Activated T-helper 1 cell treated with anti-CD3 and anti-CD28 coated beads, Interleukin-12 subunit alpha, Interleukin-12 subunit beta, Interleukin-2, Interleukin-4 antibody, amounts not matched to agents 30 ng/mL and 10 ng/mL and 1 ng/mL, durations not matched to agents 14 hours and 24 hours and 36 hours (primary cell): ENCODE measurements at places on chromosomes 5 and 9. TPM values are rescaled to one million over a fixed set of nuclear protein-coding genes. Genes with fewer than 3 reads are reported as not detected.

- no peaks in the 10 kb centered on the region for H3K36me3 ChIP-seq
- H3K27me3 ChIP-seq: peaks cover 24% of the 10 kb centered on the region
- H3K4me3 ChIP-seq: no peak overlapping the region
- H3K4me1 ChIP-seq: peaks cover 32% of the 10 kb centered on the region
Measured at GRCh38 chr5:178117923-178118701, 4.8 kb downstream of the N4BP3 start.

DNA sequence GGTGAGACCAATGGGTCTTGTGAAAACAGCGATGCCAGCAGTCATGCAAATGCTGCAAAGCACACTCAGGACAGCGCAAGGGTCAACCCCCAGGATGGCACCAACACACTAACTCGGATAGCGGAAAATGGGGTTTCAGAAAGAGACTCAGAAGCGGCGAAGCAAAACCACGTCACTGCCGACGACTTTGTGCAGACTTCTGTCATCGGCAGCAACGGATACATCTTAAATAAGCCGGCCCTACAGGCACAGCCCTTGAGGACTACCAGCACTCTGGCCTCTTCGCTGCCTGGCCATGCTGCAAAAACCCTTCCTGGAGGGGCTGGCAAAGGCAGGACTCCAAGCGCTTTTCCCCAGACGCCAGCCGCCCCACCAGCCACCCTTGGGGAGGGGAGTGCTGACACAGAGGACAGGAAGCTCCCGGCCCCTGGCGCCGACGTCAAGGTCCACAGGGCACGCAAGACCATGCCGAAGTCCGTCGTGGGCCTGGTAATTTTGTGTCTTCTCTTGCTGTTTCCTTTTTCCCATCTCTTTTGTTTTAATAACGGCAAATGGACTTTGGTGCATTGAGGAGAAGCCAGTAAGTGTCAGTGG, 98.0 kb downstream of the EHMT1 start:
- no peak overlapping the region for H3K4me3 ChIP-seq
- H3K27ac ChIP-seq: peak overlapping the region; percentile 55
- peaks cover 69% of the 10 kb centered on the region for H3K36me3 ChIP-seq
- no peak for DNase-seq
- peaks cover 15% of the 10 kb centered on the region for H3K4me1 ChIP-seq

DNA sequence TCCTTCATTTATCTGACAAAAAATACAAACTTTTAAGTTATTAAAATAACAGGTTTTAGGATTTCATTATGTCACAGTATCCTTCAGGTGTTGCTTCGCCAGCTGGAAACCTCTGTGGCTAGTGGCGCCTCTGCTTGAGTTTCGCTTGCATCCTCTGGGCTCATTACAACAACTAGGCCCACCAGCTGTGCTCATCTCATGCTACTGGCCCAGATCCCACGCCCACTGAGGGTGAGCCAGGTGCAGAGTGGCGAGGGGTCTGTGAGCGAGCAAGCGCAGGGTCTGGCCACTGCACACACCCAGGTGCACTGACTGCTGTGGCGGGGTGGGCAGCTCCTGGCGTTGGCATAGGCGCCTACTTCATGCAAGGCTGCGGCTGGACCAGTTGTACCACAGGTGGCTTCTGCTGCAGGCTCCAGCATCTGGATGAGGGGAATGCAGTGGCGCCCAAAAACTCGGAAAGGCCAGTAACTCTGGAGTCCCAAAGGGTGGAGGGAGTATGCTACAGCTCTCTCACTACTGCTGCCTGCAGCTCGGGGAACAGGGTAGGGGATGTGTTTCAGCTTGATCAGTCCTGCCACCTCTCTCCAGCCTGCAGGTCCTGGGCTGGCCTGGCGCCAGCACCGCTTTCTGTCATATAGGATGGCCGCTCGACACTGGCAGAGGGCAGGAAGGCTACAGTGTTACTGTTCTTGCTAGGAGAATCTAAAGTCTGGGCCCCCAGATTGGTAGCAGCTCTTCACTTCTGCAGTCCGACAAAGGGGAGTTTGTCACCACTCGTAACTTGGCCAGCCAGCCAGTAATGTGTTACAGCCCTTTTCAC, 452.1 kb downstream of the TUSC1 start:
- no peak for DNase-seq
- H3K27me3 ChIP-seq: no peaks in the 10 kb centered on the region
- H3K4me1 ChIP-seq: no peaks in the 10 kb centered on the region
- H3K4me3 ChIP-seq: no peak overlapping the region
- no peak overlapping the region for H3K27ac ChIP-seq

DNA sequence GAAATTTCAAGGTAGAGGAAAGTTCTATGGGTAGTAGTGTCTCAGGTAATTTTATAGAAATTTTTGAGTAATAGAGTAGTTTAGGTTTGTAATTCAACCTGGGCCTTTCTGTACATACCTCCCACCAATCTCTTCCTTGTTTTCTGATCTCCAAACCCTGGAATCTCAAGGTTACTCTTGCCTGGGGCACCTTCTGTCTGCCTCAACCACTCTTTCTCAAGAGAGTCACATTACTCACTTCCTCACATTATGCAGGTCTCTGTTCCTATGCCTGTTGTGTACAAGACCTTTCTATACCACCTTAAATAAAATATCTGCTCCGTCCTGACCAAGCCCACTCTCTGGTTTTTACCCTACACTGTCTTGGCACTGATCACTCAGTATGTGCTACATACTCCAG, 412.6 kb upstream of the CTNND2 start:
- H3K27ac ChIP-seq: no peak overlapping the region
- DNase-seq: no peak
- no peak overlapping the region for H3K4me3 ChIP-seq
- H3K36me3 ChIP-seq: no peaks in the 10 kb centered on the region

DNA sequence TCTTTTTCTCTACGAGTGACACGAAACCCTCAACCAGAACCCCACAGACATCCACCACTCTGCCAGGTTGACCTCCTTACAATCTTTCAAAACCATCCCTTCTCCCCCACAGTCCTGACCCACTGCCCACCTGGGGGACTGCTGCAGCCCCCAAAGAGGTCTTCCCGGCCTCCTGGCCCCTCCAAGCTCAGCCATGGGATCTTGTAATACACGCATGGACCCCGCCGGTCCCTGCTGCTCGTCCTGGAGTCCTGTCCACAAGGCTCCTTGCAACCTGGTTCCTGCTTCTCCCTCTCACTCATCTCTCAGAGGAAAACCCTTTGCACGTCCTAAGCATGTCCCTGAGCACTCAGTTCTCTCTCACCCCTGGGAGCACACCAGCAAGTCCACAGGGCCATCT, 187.3 kb downstream of the CDK5RAP2 start:
- no peak overlapping the region for H3K4me3 ChIP-seq
- no peak for DNase-seq
- H3K36me3 ChIP-seq: peaks cover 46% of the 10 kb centered on the region
- no peak overlapping the region for H3K27ac ChIP-seq
- H3K4me1 ChIP-seq: peaks cover 39% of the 10 kb centered on the region

DNA sequence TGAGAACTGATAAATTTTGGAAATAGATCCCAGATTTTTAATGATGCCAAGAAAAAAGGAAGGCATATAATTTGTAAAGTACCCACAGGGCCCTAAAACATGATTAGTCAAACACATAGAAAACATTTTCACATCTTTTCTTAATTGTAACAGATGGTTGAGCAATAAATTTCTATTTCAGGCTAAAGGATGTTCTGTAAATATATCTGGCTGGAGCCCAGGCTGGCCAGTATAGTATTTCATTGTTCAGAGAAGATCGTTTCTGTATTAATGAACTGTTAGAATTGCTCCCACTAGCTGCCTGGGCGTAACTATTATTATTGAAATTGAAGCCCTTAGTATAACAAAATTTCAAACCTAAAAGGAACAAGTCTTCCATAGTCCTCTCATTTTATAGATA, 105.3 kb upstream of the SMC2 start:
- no peak overlapping the region for H3K27ac ChIP-seq
- H3K4me1 ChIP-seq: peaks cover 30% of the 10 kb centered on the region
- H3K36me3 ChIP-seq: no peaks in the 10 kb centered on the region
- peaks cover 1% of the 10 kb centered on the region for H3K27me3 ChIP-seq
- DNase-seq: no peak

GRCh38 chr5:164998590-164998989, 1493.2 kb downstream of the MAT2B start:
- H3K4me1 ChIP-seq: no peaks in the 10 kb centered on the region
- no peak for DNase-seq
- H3K27me3 ChIP-seq: no peaks in the 10 kb centered on the region
- no peak overlapping the region for H3K4me3 ChIP-seq
- H3K36me3 ChIP-seq: no peaks in the 10 kb centered on the region

DNA sequence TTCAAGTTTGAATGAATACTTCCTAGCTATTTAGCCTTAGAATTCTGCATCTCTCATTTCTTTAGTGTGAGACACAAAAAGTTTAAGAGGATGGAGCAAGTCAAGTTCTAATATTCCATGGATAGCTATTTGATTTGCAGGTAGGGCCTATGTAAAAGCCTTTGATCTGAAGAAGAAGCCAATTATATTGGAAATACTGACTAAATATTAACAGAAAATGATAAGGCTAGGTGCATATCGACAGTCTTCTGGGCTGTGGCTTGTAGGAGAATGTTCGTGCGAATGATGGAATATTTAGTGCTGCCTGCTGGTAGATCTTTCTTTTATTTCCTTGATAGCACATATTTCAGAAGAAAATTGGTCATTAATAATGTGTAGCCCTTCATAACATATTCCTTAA, at the start of gene LECT2:
LECT2 (minus strand) TSS at position 85 of the 400 bp plus-strand sequence. CDS start 150 bp downstream, outside the sequence.
- H3K4me3 ChIP-seq: no peak within 1 kb of the TSS
- no peaks in the 10 kb centered on the region for H3K4me1 ChIP-seq
- H3K27ac ChIP-seq: no peak within 1 kb of the TSS
- no peak for DNase-seq
- no peaks in the 10 kb centered on the region for H3K36me3 ChIP-seq

DNA sequence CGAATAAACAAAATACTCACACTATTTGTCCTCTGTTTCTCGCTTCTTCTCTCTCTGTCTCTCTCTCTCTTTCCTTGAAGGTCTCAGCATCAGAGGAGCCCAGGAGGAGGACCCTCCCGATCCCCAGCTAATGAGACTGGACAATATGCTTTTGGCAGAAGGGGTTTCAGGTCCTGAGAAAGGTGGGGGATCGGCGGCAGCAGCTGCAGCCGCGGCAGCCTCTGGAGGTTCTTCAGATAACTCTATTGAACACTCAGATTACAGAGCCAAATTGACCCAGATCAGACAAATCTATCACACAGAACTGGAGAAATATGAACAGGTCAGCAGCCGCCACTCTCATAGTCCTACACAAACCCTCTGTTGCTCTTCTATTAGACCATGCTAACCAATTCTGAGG, 168.4 kb downstream of the PBX3 start:
- H3K4me1 ChIP-seq: no peaks in the 10 kb centered on the region
- H3K4me3 ChIP-seq: no peak overlapping the region
- H3K36me3 ChIP-seq: no peaks in the 10 kb centered on the region
- no peak overlapping the region for H3K27ac ChIP-seq
- H3K27me3 ChIP-seq: no peaks in the 10 kb centered on the region

GRCh38 chr9:123377211-123377971, 21.4 kb downstream of the CRB2 start:
- H3K4me3 ChIP-seq: no peak overlapping the region
- H3K36me3 ChIP-seq: no peaks in the 10 kb centered on the region
- H3K27ac ChIP-seq: no peak overlapping the region
- H3K27me3 ChIP-seq: peaks cover 20% of the 10 kb centered on the region
- no peak for DNase-seq
- no peaks in the 10 kb centered on the region for H3K4me1 ChIP-seq

DNA sequence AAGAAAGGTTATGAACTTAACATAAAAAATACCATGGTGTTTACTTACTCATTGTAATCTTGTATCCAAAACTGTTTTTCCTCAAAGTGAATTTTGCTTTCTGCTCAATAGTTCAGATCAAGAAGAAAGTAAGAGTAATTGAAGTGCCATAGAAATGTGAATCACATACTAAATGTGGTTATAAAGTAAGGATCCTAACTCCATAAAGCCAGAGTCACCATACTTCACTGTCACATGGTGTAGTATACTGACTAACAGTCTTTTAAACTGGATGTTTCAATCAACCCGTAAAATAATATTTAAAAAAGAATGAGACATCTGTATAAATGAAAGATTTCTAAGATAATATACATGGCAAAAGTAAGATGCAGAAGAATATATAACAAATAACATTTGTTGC, 72.1 kb downstream of the NIPBL start:
- peaks cover 5% of the 10 kb centered on the region for H3K4me1 ChIP-seq
- no peak overlapping the region for H3K27ac ChIP-seq
- no peaks in the 10 kb centered on the region for H3K36me3 ChIP-seq
- DNase-seq: no peak

DNA sequence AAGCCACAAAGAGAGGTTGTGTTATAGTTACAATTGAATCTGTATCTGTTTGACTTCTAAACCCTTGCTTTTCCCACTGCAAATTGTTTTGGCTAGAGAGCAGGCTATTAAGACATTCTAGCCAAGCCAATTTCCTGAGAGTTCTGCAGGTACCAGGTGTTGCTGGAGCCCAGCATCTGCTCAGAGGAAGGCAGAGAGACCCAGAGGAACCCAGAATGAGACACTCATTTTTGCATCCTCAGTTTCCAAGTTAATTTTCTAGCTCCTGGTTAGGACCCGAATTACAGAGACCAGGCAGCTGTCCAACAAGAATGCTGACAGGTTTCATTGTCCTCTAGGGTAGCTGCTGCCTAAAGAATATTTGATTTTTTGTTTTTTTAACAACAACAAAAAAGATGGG, 266.2 kb downstream of the TRIM32 start:
- no peaks in the 10 kb centered on the region for H3K4me1 ChIP-seq
- no peak overlapping the region for H3K4me3 ChIP-seq
- no peaks in the 10 kb centered on the region for H3K27me3 ChIP-seq
- no peak overlapping the region for H3K27ac ChIP-seq
- no peak for DNase-seq
- no peaks in the 10 kb centered on the region for H3K36me3 ChIP-seq

GRCh38 chr5:9294793-9295465, 250.9 kb downstream of the SEMA5A start:
- H3K27me3 ChIP-seq: no peaks in the 10 kb centered on the region
- H3K4me1 ChIP-seq: no peaks in the 10 kb centered on the region
- no peak overlapping the region for H3K27ac ChIP-seq
- H3K4me3 ChIP-seq: no peak overlapping the region

- no peaks in the 10 kb centered on the region for H3K36me3 ChIP-seq
- H3K4me1 ChIP-seq: no peaks in the 10 kb centered on the region
- no peak for DNase-seq
Measured at GRCh38 chr9:10238087-10238486, 374.7 kb downstream of the PTPRD start.

GRCh38 chr9:32419921-32420320, 35.5 kb downstream of the ACO1 start:
- no peaks in the 10 kb centered on the region for H3K27me3 ChIP-seq
- H3K27ac ChIP-seq: no peak overlapping the region
- peaks cover 25% of the 10 kb centered on the region for H3K36me3 ChIP-seq
- no peak overlapping the region for H3K4me3 ChIP-seq
- H3K4me1 ChIP-seq: no peaks in the 10 kb centered on the region

Gene CARD9
- 7.1 and 7.2 TPM in 2 replicates for total RNA-seq

Gene PDE6A
- total RNA-seq: not detected in 2 replicates

Gene WDR31
- 1.9 and 2.2 TPM in 2 replicates for total RNA-seq

Gene OLFM1
- total RNA-seq: 0.47 and 0.66 TPM in 2 replicates

Gene PALM2AKAP2
- total RNA-seq: 2.2 and 5.5 TPM in 2 replicates

Gene TRPM3
- not detected in 2 replicates for total RNA-seq

Gene MUSK
- total RNA-seq: not detected in 2 replicates

Gene ANKRD31
- 0.36 and 0.37 TPM in 2 replicates for total RNA-seq

Gene BARHL1
- total RNA-seq: not detected in 2 replicates

Gene ADAMTS6
- 0.86 and 1.3 TPM in 2 replicates for total RNA-seq

Gene MROH2B
- total RNA-seq: not detected in 2 replicates

Gene UTP15
- 61.0 and 64.1 TPM in 2 replicates for total RNA-seq

Gene CDH18
- total RNA-seq: not detected in 2 replicates

Gene LHFPL2
- 0.08 and 0.47 TPM in 2 replicates for total RNA-seq

Gene TNFSF15
- total RNA-seq: 1.4 and 1.5 TPM in 2 replicates

Gene AK3
- total RNA-seq: 23.9 and 28.5 TPM in 2 replicates
